Vagina (tissue), 2 donors: ENCODE measurements at places on chromosomes 5 and 9. TPM values are rescaled to one million over a fixed set of nuclear protein-coding genes. Genes with fewer than 3 reads are reported as not detected.

- H3K27me3 ChIP-seq, result no peaks in the 10 kb centered on the region
- peak overlapping the region; percentile 82 for H3K27ac ChIP-seq
- DNase-seq, result no peak
- H3K36me3 ChIP-seq, result no peaks in the 10 kb centered on the region
- no peak overlapping the region for H3K4me3 ChIP-seq
Measured at GRCh38 chr5:151151263-151151660, 6.3 kb downstream of the ANXA6 start.

GRCh38 chr5:66869347-66869746 is 273.2 kb downstream of the MAST4 start:
- no peaks in the 10 kb centered on the region for H3K4me1 ChIP-seq
- no peak overlapping the region for H3K4me3 ChIP-seq
- no peaks in the 10 kb centered on the region for H3K27me3 ChIP-seq
- no peak overlapping the region for H3K27ac ChIP-seq

DNA sequence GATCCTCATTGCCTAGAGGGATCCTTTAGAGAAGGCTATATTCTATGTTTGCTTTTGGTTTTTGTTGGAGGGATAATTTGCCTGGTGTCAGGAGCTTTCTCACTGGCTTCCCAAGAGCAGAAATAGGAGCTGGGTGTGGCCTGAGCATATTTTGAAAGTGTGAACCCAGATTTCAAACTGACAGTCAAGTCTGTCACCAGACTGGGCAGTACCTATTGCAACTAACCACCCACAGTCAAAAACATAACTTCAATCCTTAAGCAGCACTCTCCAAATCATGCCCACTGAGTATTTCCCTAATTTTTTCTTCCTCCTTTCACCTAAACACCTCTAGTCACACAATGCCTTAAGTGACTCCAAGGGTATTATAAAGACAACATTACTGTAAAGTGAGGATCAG is 278.4 kb downstream of the EBF1 start:
- H3K36me3 ChIP-seq, result no peaks in the 10 kb centered on the region
- no peaks in the 10 kb centered on the region for H3K27me3 ChIP-seq
- DNase-seq, result no peak
- H3K4me3 ChIP-seq, result no peak overlapping the region
- no peak overlapping the region for H3K27ac ChIP-seq

- DNase-seq, result no peak
- H3K27me3 ChIP-seq, result no peaks in the 10 kb centered on the region
- no peaks in the 10 kb centered on the region for H3K4me1 ChIP-seq
- no peak overlapping the region for H3K4me3 ChIP-seq
- no peaks in the 10 kb centered on the region for H3K36me3 ChIP-seq
Measured at GRCh38 chr9:78775211-78775610, 478.3 kb downstream of the PSAT1 start.

- H3K4me1 ChIP-seq, result peaks cover 16% of the 10 kb centered on the region
- no peaks in the 10 kb centered on the region for H3K27me3 ChIP-seq
- H3K4me3 ChIP-seq, result no peak overlapping the region
- no peak for DNase-seq
- no peak overlapping the region for H3K27ac ChIP-seq
- no peaks in the 10 kb centered on the region for H3K36me3 ChIP-seq
Measured at GRCh38 chr5:14245132-14245925, 102.2 kb downstream of the TRIO start.

GRCh38 chr9:38082446-38083287 is 13.6 kb upstream of the SHB start:
- no peak overlapping the region for H3K27ac ChIP-seq
- H3K4me3 ChIP-seq, result no peak overlapping the region
- DNase-seq, result peak; percentile 58
- H3K4me1 ChIP-seq, result peaks cover 9% of the 10 kb centered on the region
- no peaks in the 10 kb centered on the region for H3K36me3 ChIP-seq

- no peaks in the 10 kb centered on the region for H3K36me3 ChIP-seq
- DNase-seq, result no peak
- H3K27ac ChIP-seq, result no peak overlapping the region
- H3K4me3 ChIP-seq, result no peak overlapping the region
- H3K27me3 ChIP-seq, result no peaks in the 10 kb centered on the region
Measured at GRCh38 chr9:107727086-107727780, 237.7 kb upstream of the KLF4 start.

DNA sequence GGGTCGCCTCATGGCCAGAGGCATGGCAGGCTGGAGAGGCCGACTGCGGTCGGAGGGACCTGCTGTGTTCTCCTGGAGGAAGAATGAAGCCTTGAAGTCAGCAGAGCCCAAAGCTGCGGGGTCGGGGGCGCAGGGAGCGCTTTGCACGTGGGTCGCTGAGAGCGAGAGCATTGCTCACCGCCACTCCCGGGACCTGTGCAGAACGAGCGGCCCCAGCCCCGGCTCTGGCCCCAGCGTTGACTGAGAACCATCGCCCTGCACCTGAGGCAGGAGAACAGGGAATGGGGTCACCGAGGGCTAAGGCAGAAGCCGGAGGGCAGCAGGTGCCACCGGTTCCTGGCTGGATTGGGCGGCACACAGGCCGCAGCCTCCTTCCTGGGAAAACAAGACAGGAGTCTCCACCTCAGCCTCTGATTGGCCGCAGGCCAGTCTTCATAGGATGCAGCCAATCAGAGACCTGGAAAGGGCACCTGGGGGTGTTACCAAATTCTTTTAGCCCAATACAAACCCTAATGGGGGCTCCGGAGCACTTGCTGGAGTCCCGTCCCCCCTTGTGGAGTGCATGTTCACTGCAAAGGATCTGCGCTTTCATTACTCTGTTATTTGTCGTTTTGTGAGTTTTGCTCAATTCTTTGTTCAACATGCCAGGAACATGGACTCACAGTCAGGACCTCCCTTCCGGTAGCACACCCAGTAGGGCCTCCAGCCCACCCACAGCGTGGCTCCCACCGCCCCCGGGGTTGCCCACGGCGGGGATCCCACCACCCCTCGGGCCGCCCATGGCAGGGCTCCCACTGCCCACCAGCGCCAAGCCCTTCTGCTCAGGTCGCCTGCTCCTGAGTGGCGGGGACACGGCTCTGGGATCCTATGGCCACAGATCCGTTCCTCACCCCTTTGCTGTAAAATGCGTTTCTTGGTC is 24.7 kb upstream of the SLC6A19 start:
- H3K36me3 ChIP-seq, result no peaks in the 10 kb centered on the region
- no peaks in the 10 kb centered on the region for H3K27me3 ChIP-seq
- no peak overlapping the region for H3K4me3 ChIP-seq
- no peak for DNase-seq
- H3K4me1 ChIP-seq, result no peaks in the 10 kb centered on the region
- H3K27ac ChIP-seq, result no peak overlapping the region

DNA sequence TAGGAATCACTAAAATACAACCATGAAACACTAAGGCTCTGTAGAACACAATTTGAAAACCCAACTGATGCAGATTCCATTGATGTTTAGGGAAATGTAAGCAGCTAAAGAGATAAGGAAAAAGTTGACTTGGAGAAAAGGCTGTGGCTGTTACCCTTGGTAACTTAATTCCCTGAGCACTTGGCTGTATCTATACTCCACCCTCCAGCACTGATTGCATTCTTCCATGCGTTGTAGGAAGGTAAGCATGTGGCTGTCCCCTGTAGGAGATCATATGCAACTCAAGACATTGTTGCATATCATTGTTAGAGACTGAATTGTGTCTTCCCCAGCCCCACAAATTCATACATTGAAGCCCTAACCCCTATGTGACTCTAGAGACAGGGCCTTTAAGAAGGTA is 184.5 kb downstream of the CEMIP2 start:
- H3K36me3 ChIP-seq, result no peaks in the 10 kb centered on the region
- DNase-seq, result no peak
- H3K27me3 ChIP-seq, result no peaks in the 10 kb centered on the region
- H3K4me3 ChIP-seq, result no peak overlapping the region
- H3K4me1 ChIP-seq, result no peaks in the 10 kb centered on the region

DNA sequence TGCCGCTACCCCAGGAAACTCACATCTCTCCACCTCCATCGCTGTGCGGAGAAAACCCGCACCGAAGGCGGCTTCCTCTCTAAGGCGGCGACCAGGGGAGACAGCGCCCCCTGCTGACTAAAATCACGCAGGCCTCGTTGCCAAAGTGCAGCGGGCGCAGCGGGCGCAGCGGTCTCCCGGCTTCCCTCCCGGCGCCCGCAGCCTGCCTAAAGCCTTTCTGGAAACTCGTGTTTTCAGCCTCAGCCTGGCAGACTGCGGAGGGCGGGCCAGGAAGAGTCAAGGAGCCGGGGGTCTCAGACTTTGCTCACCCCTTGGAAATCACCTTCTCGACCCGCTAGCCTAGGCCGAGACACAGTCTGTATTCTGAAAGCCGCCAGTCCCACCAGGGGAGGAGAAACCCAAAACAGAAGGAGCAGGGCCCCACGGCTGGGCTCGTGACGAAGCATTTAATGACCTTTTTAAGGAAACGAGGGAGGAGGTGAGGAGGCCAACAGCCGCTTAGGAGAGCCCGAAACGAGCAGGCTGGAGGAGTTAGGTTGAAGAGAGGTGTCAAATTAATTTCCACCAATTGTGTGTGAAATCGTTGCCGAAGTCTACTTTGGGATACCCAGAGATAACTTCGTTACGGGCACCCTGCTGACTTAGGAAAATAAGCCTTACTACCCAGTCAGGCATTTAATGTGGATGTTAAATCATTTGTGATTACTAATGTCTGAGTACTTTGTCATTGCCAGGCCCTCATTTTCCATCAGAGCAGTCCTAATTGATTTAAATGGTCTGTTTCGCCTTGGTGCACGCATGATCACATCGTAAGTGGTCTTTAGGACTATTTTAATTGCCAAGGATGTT is 7.3 kb upstream of the FOXB2 start:
- no peaks in the 10 kb centered on the region for H3K36me3 ChIP-seq
- no peak overlapping the region for H3K27ac ChIP-seq
- H3K27me3 ChIP-seq, result peaks cover 19% of the 10 kb centered on the region
- H3K4me1 ChIP-seq, result peaks cover 19% of the 10 kb centered on the region
- no peak for DNase-seq

DNA sequence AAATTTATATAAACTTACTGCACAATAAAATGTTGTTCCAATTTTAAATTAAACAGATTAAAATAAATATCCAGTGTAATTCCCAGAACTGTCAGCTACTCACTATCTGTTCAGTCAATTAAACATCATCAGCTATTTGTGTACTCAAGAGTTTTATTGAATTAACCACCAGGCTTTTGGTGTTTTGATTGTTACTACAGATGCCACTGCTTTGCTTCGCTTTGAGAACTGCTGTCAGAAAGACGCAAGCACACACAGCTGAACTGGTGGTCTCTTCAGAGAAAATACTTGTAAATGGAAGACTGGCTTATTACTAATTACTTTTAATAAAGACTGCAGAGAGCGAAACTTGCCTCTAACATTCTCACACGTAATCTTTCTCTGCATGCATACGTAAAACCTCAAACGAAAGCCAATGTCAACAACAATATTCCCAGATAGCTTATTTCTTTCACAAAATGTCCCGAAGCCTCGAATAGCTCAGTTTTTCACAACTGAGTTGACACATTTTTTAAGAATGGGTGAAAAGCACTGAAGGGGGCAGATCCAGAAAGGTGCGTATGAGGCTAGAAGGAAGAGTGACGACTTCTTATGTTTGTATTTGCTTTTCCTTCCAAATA is 259.6 kb upstream of the RPS23 start:
- peaks cover 10% of the 10 kb centered on the region for H3K4me1 ChIP-seq
- H3K36me3 ChIP-seq, result no peaks in the 10 kb centered on the region
- DNase-seq, result no peak
- H3K27me3 ChIP-seq, result no peaks in the 10 kb centered on the region

- H3K36me3 ChIP-seq, result no peaks in the 10 kb centered on the region
- H3K27ac ChIP-seq, result no peak overlapping the region
Measured at GRCh38 chr5:65299861-65300260, 181.9 kb downstream of the ADAMTS6 start.

DNA sequence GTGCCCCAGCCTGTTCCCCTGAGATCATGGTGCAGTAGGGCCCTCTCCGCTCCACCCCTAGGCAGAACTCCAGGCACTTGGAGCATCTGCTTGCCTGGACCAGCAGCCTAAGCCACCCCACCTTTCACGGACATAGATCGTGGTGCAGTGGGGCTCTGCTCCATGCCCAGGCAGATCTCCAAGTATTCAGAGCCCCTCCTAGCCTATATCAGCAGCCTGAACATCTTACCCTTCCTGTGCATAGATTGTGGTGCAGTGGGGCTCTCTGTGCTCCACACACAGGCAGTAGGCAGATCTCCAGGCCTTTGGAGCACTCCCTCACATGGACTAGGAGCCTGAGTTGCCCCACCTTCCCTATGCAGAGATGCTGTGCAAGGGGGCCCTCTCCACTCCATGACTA is 103.0 kb downstream of the GLIS3 start:
- no peak for DNase-seq
- H3K4me1 ChIP-seq, result no peaks in the 10 kb centered on the region
- no peaks in the 10 kb centered on the region for H3K36me3 ChIP-seq

DNA sequence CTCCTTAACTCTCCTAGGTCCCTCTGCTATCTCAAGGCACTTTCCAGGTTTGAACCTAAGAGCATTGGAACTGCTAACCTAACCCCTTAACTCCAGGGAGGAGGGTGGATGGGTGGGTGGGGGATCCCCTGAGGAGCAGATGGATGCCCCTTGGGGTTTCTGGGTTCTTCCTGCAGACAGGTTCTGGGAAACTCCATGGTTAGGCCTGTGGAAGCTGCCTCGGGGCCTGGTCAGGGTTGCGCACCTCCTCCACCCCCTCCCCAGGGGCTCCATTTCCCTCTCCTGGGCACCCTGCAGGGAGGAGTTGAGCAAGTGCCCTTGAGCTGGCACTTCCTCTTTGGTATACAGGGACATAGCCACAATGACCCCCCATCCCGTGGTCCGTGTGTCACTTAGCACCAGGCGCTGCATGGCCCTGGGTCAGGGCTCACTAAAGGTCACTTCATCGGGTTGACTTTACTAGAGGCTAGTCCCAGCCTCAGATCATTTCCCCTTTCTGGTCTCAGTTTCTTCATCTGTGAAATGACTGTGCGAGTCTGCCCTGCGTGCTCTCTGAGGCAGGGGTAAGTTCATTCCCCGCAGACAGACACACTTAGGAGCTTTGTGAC is 16.0 kb downstream of the CXXC5 start:
- H3K4me1 ChIP-seq, result peaks cover 95% of the 10 kb centered on the region
- H3K27ac ChIP-seq, result peak overlapping the region; percentile 95
- no peaks in the 10 kb centered on the region for H3K27me3 ChIP-seq
- H3K4me3 ChIP-seq, result no peak overlapping the region

- no peak overlapping the region for H3K27ac ChIP-seq
- no peaks in the 10 kb centered on the region for H3K4me1 ChIP-seq
- no peaks in the 10 kb centered on the region for H3K27me3 ChIP-seq
- no peaks in the 10 kb centered on the region for H3K36me3 ChIP-seq
- no peak overlapping the region for H3K4me3 ChIP-seq
Measured at GRCh38 chr5:126108470-126108869, 314.7 kb upstream of the GRAMD2B start.

Gene SLC2A6
- 3.7 TPM for total RNA-seq

Gene ENTPD8
- not detected for total RNA-seq

Gene TAL2
- not detected for total RNA-seq

Gene SPARC
- total RNA-seq, result 273 TPM

Gene HINT2
- total RNA-seq, result 24.1 TPM

Gene UBE2QL1
- 2.5 TPM for total RNA-seq

Gene CYSRT1
- total RNA-seq, result 24.3 TPM

Gene CHMP5
- 41.5 TPM for total RNA-seq

Gene BTNL8
- not detected for total RNA-seq

Gene NKD2
- total RNA-seq, result 2.0 TPM

Gene ACTBL2
- not detected for total RNA-seq

Gene PPP3R2
- total RNA-seq, result not detected
